ENCODE measurements at places on chromosomes 11 and 22. TPM values are rescaled to one million over a fixed set of nuclear protein-coding genes. Genes with fewer than 3 reads are reported as not detected.

DNA sequence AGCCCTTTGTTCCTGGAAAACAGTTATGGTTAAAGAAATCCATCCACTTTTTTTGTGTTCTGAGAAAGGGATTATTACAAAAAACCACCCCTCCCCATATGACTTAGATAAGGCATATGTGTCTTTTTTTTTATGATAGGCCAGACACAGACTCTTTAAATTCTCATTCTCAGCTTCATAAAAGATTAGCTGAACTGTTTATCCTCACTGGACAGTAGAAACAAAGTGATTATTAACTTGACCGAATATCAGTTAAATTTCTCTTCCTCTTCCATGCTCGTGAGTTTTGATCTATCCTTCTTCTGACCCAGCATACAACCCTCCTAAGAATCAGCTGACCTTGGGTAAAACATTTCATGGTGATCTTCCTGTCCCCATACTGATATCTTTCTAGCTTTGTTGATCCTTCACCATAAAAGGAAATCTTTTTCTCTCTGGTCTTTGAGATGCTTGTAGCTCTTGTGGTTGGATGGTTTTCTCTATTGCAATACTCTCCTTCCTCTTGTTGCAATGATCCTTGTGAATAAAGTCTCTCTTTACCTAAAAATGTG is 26.2 kb downstream of the OR2AG2 start:
- no peak for DNase-seq
- no peaks in the 10 kb centered on the region for H3K27me3 ChIP-seq
- H3K4me3 ChIP-seq = peak overlapping the region; percentile 48

GRCh38 chr11:889687-890475 is 20.7 kb downstream of the CHID1 start:
- no peak overlapping the region for H3K4me3 ChIP-seq
- H3K27me3 ChIP-seq = no peaks in the 10 kb centered on the region
- no peaks in the 10 kb centered on the region for H3K4me1 ChIP-seq
- no peaks in the 10 kb centered on the region for H3K36me3 ChIP-seq
- no peak overlapping the region for H3K27ac ChIP-seq

DNA sequence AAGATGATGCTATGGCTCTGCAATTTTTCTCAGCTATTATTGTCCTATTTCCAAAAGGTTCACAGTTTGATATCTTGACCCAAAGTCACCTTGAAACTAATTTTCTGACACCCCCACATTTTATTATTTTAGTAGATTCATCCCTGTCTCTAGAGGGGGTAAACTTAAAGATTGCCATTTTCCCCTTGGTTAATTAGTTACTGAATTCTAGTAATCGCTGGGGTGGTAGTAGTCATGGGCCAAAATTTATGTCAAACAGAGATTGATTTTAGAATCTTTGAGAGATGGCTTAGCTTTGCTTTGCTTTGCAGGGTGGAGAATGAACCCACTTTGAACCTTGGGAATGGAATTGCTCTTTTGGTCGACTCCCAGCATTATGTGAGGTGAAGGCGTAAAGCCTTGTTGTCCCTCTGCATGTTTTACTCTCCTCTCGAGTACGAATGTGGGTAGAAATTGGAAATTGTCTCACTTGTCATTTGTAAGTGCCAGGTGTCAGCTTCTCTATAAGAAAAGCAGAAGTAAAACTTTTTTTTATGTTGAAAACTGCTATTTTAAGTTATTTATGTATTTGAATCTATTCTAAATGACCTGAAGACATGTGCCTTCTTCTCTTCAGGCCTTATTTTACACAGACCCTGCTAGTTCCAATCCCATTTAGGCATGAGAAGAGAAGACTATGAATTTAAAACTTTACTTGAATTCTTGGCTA is 42.4 kb upstream of the RCE1 start:
- H3K27me3 ChIP-seq = no peaks in the 10 kb centered on the region
- no peaks in the 10 kb centered on the region for H3K4me1 ChIP-seq
- no peak overlapping the region for H3K4me3 ChIP-seq
- peak overlapping the region; percentile 84 for H3K27ac ChIP-seq
- H3K36me3 ChIP-seq = no peaks in the 10 kb centered on the region

- H3K4me3 ChIP-seq = no peak overlapping the region
- peak; percentile 59 for DNase-seq
- peak overlapping the region; percentile 58 for H3K27ac ChIP-seq
- H3K27me3 ChIP-seq = no peaks in the 10 kb centered on the region
- no peaks in the 10 kb centered on the region for H3K36me3 ChIP-seq
These were observed 50.3 kb downstream of the PKNOX2 start for GRCh38 chr11:125214601-125215565.

DNA sequence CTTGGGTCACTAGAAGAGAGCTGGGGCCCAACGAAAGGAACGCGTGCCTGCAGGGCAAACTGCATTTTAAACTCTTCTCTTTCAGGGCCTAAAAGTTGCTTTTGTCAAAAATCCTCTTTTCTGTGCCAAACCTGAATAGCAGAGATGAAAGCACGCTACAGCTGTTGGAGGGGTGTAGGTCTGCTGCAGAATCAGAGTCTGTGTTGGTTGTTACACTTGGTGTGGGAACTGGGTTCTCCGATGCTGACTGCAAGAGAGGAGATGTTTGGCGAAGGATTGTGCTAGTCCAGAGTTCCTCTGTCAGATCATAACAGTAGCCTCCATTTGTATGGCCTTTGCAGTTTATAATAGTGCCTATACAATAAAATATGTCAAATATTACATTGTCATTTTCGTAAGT is 41.8 kb downstream of the BARX2 start:
- H3K4me1 ChIP-seq = no peaks in the 10 kb centered on the region
- no peaks in the 10 kb centered on the region for H3K36me3 ChIP-seq
- no peaks in the 10 kb centered on the region for H3K27me3 ChIP-seq
- H3K4me3 ChIP-seq = no peak overlapping the region

DNA sequence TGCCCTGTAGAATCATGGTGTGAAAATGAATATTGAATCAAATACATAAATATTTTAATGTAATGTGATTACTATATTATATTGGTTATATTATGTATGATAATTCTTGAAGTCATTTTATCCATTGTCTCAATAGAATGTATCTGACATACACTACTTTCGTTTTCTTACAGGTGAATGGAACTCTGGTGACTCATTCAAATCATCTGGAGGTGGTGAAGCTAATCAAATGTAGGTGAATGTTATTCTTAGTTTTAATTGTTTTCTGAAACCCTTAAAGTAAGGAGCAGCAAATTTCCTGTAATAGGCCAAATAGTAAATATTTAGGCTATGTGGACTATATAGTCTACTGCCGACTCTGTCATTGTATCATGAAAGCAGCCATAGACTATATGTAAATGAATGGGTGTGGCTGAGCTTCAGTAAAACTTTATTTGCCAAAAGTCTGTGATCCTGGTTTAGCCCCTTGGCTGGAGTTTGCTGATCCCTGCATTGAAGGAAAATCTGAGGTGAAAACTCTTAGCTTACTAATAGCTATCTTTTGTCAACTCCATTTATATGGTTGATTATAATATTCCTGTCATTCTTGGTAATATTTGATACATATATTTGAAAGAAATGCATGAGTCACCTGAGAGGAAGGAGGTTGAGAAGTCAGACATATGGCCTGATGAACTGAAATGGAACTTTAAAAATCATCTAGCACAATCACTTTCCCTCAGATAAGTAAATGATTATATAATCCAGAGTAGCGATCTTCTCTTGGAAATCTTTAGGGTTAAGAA is 87.2 kb upstream of the GRIK4 start:
- no peak overlapping the region for H3K27ac ChIP-seq
- DNase-seq = no peak
- H3K4me3 ChIP-seq = no peak overlapping the region
- H3K36me3 ChIP-seq = no peaks in the 10 kb centered on the region

DNA sequence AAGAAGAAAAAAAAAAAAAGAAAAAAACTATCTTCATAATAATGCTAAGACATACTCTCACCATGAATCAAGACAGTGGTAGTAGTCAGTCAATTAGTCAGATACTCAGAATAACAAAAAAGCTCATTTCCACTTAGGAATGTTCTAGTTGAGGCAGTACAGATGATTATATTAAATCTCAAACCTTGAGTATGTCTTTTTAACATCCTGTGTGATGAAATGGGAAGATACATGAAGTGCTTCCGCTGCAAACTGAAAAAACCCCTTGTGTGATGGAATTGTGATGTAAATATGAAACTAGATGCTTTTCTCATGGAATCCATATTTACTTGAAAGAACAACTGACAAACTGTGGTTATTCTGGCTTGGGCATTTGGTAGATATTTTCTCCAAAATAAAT is 13.7 kb downstream of the AMOTL1 start:
- no peaks in the 10 kb centered on the region for H3K27me3 ChIP-seq
- H3K27ac ChIP-seq = peak overlapping the region; percentile 39
- peaks cover 47% of the 10 kb centered on the region for H3K4me1 ChIP-seq
- DNase-seq = no peak
- H3K36me3 ChIP-seq = no peaks in the 10 kb centered on the region

DNA sequence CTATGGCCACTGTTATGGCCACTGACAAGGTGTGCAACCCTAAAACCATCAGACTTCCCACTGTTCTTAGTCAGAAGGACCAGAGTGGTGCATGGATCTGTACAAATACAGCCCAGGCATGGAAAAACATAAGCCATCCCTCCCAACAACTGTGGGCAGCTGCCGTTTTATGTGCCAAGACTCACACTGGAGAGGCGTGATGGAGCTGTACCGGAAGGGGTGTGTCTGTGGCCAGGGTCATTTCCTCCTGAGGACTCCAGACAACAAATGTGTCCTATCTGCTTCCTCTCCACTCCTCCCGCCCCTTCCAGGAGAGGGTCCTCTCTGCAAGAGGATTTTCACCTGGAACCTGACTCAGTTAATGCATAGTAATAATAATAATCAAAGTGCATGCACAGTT is 29.5 kb downstream of the KCNJ1 start:
- H3K27me3 ChIP-seq = no peaks in the 10 kb centered on the region
- H3K27ac ChIP-seq = peak overlapping the region; percentile 66
- no peaks in the 10 kb centered on the region for H3K36me3 ChIP-seq
- peaks cover 32% of the 10 kb centered on the region for H3K4me1 ChIP-seq
- DNase-seq = peak; percentile 84

GRCh38 chr11:23859087-23859486 is 637.8 kb upstream of the LUZP2 start:
- DNase-seq = no peak
- H3K27ac ChIP-seq = no peak overlapping the region
- H3K27me3 ChIP-seq = no peaks in the 10 kb centered on the region
- H3K36me3 ChIP-seq = no peaks in the 10 kb centered on the region
- H3K4me1 ChIP-seq = no peaks in the 10 kb centered on the region

DNA sequence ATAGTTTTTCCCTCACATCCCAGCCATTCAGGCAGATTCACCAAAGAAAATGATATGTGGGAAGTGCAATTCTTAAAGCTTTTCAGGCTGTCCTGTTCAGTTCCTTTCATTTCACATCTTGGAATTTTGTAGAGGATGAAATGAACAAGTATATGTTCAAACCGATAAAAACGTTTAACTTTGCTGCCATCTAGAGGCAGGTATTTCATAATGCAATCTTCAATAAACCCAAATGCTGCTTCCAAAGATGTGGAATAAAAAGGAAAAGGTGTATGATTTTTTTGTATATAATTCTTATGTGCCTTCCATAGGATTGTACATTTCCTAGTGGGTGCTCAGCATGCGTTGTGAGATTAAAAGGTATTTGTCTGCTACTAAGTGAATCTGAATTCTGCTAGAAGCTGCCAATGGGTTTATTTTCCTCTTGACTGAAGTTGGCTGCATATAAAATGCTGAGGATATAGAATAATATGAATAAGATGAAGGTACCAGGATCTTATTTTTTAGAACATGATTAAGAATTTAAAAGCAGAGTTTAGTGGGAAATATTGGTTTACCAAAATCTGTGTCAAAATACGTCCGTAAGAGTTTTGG is 199.3 kb downstream of the PGR start:
- no peaks in the 10 kb centered on the region for H3K36me3 ChIP-seq
- no peaks in the 10 kb centered on the region for H3K4me1 ChIP-seq
- H3K27ac ChIP-seq = no peak overlapping the region
- H3K27me3 ChIP-seq = no peaks in the 10 kb centered on the region
- no peak overlapping the region for H3K4me3 ChIP-seq

DNA sequence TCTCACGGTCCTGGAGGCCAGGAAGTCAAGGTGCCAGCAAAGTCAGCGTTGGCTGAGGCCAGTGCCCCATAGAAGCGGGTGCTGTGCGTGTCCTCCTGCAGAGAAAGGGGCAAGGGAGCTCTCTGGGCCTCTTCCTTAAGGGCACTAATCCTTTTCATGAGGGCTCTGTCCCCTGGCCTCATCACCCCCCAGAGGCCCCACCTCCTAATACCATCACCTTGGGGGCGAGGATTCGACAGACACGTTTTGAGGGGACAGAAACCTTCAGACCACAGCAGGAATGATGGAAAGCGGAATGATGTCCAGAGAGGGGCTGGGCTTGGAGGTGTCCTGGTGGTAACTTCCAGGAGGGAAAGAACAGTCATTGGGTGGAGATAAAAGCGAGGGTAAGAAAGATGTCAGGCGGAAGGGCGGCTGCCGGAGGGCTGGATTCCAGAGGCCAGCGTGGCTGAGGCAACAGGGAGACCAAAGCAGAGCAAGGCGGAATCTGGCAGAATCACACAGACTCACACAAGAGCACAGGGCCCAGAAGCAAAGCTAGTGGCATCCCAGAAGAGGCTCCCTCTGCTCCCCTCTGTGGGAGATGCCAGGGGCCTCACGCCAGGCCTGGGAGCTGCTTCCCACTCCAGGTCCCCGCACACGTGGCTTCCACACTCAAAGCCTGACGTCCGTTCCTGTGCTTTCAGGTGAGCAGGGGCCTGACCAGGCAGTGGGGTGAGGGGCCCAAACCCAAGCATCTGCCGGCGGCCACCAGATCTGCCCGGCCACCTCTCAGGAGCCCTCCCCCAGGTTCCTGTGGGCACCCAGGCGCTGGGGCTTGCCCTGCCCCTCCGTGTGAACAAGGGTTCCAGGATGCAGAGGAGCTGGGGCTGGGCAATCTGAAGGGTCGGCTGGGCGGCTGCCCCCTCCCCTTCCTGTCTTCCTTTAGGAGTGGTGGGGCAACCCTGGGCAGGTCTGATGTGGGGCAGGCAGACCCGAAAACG is 784.5 kb downstream of the BRD1 start:
- H3K27me3 ChIP-seq = peaks cover 29% of the 10 kb centered on the region
- no peak overlapping the region for H3K4me3 ChIP-seq
- H3K4me1 ChIP-seq = no peaks in the 10 kb centered on the region
- DNase-seq = no peak
- no peak overlapping the region for H3K27ac ChIP-seq

- H3K27ac ChIP-seq = no peak overlapping the region
- DNase-seq = no peak
- no peak overlapping the region for H3K4me3 ChIP-seq
- H3K27me3 ChIP-seq = no peaks in the 10 kb centered on the region
These were observed 29.4 kb upstream of the XKR3 start for GRCh38 chr22:16854631-16855030.

The MMP7 gene
- total RNA-seq = not detected

The FAM180B gene
- not detected for total RNA-seq

The BRSK2 gene
- 0.59 TPM for total RNA-seq

The RCE1 gene
- 16.6 TPM for total RNA-seq

The APOBEC3A gene
- 107 TPM for total RNA-seq

The NRGN gene
- 34.3 TPM for total RNA-seq

The ADAMTS15 gene
- 1.1 TPM for total RNA-seq

The SLC15A3 gene
- 121 TPM for total RNA-seq

The MMP8 gene
- 52.5 TPM for total RNA-seq
